ENCODE measurements at places on chromosomes 16 and 17. TPM values are rescaled to one million over a fixed set of nuclear protein-coding genes. Genes with fewer than 3 reads are reported as not detected.

Gene KRTAP9-2
- not detected for total RNA-seq

Gene CA5A
- not detected for total RNA-seq

Gene WFIKKN1
- total RNA-seq, result 0.50 TPM

Gene CCL5
- total RNA-seq, result not detected

Gene KRT40
- not detected for total RNA-seq

All from smooth muscle cell of trachea (primary cell).